WTC11 (cell line): ENCODE measurements at places on chromosomes 16 and 17. TPM values are rescaled to one million over a fixed set of nuclear protein-coding genes. Genes with fewer than 3 reads are reported as not detected.

- DNase-seq, result no peak
These were observed 5.7 kb downstream of the RMI2 start for GRCh38 chr16:11350921-11351335.

GRCh38 chr16:85072076-85072860, 40.0 kb downstream of the CIBAR2 start:
- DNase-seq, result no peak

GRCh38 chr17:32917081-32917480, 10.9 kb upstream of the TMEM98 start:
- no peak for DNase-seq

GRCh38 chr16:22313876-22314470, 16.8 kb downstream of the POLR3E start:
- DNase-seq, result no peak

GRCh38 chr16:57530522-57531252, 5.7 kb downstream of the CCDC102A start:
- peak; percentile 8 for DNase-seq

DNA sequence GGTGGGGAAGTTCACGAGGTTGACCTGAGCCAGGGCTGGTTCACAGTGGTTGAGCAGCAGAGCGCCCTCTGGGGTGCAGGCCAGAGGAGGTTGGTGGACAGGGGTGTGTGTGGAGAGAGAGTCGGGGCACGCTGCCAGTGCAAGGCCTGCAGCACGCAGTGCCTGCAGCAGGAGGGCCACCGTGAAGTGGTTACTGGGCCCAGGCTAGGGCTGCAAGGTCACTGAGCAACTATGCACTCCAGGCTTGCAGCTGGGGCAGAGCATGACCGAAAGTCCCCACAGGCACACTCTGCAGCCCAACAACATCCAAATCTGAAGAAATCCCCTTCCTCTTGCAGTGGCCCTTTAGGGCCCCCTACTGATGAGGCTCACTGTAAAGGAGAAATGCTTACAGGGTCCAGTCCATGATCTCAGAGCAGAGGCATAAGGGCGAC, 89.1 kb upstream of the NOL11 start:
- peak; percentile 56 for DNase-seq

- DNase-seq, result no peak
These were observed 3.3 kb downstream of the TRPV2 start for GRCh38 chr17:16418685-16419068.

DNA sequence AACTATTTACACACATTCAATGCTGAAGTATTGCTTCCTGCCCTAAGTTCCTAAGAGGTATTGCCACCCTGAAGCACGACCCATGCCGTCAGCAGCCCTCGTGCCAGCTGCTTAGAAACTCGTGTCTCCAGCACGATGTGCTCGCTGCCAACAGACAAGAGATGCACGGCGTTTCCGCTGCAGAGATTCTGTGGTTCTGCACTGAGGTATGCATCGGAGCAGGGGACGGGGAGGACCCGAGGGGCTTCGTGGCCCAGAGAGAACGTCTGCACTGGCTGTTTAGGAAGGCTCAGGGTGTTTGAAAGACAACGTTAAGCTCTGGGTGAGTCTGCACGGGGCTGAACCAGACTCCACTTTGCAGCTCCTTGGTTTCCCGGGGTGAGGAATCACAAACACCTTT, 82.7 kb upstream of the CREBBP start:
- DNase-seq, result no peak

The OR1A1 gene
- not detected in 3 replicates for total RNA-seq

The HBQ1 gene
- total RNA-seq, result 3.0 to 7.8 TPM (median 5.2 TPM) in 3 replicates

The BFAR gene
- 56.1 to 70.3 TPM (median 59.4 TPM) in 3 replicates for total RNA-seq

The ADGRG1 gene
- total RNA-seq, result 1.7 to 2.6 TPM (median 2.0 TPM) in 3 replicates

The MYADML2 gene
- 0.44 to 0.62 TPM (median 0.46 TPM) in 3 replicates for total RNA-seq

The RNF222 gene
- not detected in 3 replicates for total RNA-seq
